ENCODE measurements at places on chromosomes 2 and 18. TPM values are rescaled to one million over a fixed set of nuclear protein-coding genes. Genes with fewer than 3 reads are reported as not detected.

Gene RNF25
- 15.9 TPM for total RNA-seq

Gene POMC
- total RNA-seq: 3.9 TPM

Gene ZNF514
- 22.8 TPM for total RNA-seq

Gene PAX8
- total RNA-seq: 2.8 TPM

Gene HRH4
- 1.3 TPM for total RNA-seq

Gene RNASEH1
- total RNA-seq: 18.0 TPM

Gene RTP5
- 2.2 TPM for total RNA-seq

Gene SERPINB8
- 14.0 TPM for total RNA-seq

Gene IL36A
- not detected for total RNA-seq

Gene MARCHF4
- not detected for total RNA-seq

Gene GPD2
- 28.5 TPM for total RNA-seq

Gene CIB4
- not detected for total RNA-seq

Gene CYP27A1
- 12.3 TPM for total RNA-seq

Gene AMER3
- not detected for total RNA-seq

Gene ICA1L
- 1.9 TPM for total RNA-seq

- H3K36me3 ChIP-seq: no peaks in the 10 kb centered on the region
- H3K4me1 ChIP-seq: no peaks in the 10 kb centered on the region
Observed at GRCh38 chr2:239471011-239471792, 70.4 kb upstream of the HDAC4 start.

DNA sequence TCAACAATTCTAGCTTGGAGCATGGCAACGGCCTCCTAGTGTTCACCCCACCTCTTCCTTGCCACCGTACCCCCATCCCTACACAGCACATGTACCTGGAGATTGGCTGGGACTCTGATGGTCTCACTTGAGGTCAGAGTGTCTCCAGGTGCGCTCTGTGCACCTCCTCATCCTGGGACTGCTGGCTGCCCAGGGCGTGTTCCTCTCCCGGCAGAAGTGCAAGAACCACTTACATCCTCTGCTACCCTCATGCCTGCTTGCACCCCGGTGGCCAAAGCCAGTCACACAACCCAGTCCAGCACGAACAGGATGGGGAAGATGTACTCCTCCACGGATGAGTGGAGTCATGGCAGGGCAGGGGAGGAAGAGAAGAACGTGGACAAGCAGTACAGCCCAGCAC, 151.5 kb downstream of the ASB1 start:
- H3K27me3 ChIP-seq: no peaks in the 10 kb centered on the region
- no peaks in the 10 kb centered on the region for H3K4me1 ChIP-seq
- DNase-seq: peak; percentile 50
- H3K27ac ChIP-seq: no peak overlapping the region

- no peaks in the 10 kb centered on the region for H3K4me1 ChIP-seq
- no peak overlapping the region for H3K4me3 ChIP-seq
- H3K36me3 ChIP-seq: no peaks in the 10 kb centered on the region
- no peak for DNase-seq
Observed at GRCh38 chr2:196891136-196891535, 35.4 kb downstream of the PGAP1 start.

GRCh38 chr18:45403341-45404049, 211.8 kb upstream of the SLC14A2 start:
- DNase-seq: no peak
- no peak overlapping the region for H3K27ac ChIP-seq
- no peaks in the 10 kb centered on the region for H3K4me1 ChIP-seq
- no peaks in the 10 kb centered on the region for H3K36me3 ChIP-seq
- no peaks in the 10 kb centered on the region for H3K27me3 ChIP-seq
- H3K4me3 ChIP-seq: no peak overlapping the region

DNA sequence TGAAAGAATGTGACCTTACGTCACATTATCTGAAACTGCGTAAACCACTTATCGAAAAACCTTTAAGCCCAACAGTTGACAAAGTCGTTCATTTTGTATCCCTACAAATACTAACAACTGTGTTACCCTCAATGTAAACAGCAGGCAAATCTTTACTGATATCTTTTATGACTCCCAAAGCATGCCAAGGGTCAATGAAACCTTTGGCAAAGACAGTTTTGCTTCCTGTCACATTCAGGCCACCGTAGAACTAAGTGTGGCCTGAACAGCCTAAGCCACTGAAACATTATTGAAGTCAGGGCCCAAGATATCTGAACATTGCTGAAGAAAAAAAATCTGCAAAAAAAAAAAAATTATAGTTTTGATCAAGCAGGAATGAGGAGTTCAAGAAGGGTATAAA, 77.3 kb downstream of the FAM124B start:
- H3K4me3 ChIP-seq: no peak overlapping the region
- no peaks in the 10 kb centered on the region for H3K36me3 ChIP-seq
- DNase-seq: no peak
- H3K4me1 ChIP-seq: no peaks in the 10 kb centered on the region
- H3K27ac ChIP-seq: no peak overlapping the region
- no peaks in the 10 kb centered on the region for H3K27me3 ChIP-seq

DNA sequence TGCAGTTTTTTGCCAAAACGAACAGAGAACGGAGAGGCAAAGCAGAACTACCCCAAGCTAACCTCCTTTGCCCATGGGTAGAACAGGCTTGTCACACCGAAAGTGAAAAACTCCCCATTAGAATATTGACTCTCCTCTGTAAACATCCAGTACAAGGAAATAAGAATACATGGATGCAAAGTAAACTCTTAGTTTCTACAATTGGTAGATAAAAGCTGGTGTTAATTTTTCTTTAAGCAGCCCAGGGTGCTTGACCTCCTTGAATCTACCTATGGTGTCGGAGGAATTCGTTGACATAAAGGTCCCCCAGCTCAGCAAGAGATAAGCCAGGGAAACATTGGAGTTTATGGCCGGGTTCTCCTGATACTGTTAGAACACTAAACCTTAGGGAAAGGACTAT, 48.4 kb upstream of the DSG1 start:
- no peaks in the 10 kb centered on the region for H3K27me3 ChIP-seq
- DNase-seq: no peak
- H3K27ac ChIP-seq: no peak overlapping the region
- no peaks in the 10 kb centered on the region for H3K4me1 ChIP-seq
- H3K36me3 ChIP-seq: no peaks in the 10 kb centered on the region

- no peaks in the 10 kb centered on the region for H3K4me1 ChIP-seq
- H3K27me3 ChIP-seq: no peaks in the 10 kb centered on the region
- no peak overlapping the region for H3K27ac ChIP-seq
- peaks cover 100% of the 10 kb centered on the region for H3K36me3 ChIP-seq
Observed at GRCh38 chr2:47819834-47820233, 36.9 kb downstream of the MSH6 start.

- DNase-seq: no peak
- H3K4me3 ChIP-seq: no peak overlapping the region
- no peaks in the 10 kb centered on the region for H3K36me3 ChIP-seq
- no peaks in the 10 kb centered on the region for H3K27me3 ChIP-seq
- H3K27ac ChIP-seq: no peak overlapping the region
Observed at GRCh38 chr18:36693931-36694620, 134.7 kb downstream of the TPGS2 start.

- peaks cover 28% of the 10 kb centered on the region for H3K27me3 ChIP-seq
- no peaks in the 10 kb centered on the region for H3K4me1 ChIP-seq
- H3K27ac ChIP-seq: no peak overlapping the region
- no peak overlapping the region for H3K4me3 ChIP-seq
- no peaks in the 10 kb centered on the region for H3K36me3 ChIP-seq
Observed at GRCh38 chr2:80323610-80324009, 19.1 kb upstream of the LRRTM1 start.

DNA sequence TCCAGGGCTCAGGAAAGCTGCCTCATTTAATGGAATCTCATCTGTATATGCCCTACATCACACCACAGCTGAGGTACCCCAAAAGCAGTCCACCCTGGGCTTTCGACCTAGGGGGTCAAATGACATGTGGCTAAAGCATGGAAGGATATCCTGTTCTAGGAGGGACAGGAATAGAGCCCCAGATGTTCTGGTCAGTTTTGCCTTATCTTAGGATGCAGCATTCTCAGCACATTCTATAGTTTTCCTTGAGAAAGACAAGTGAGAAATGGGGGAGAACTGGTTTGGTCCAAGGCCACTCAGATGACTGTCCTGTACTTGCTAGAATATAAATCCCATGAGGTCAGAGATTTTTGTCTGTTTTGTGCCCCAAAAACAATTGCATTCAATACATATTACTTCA, 688.0 kb upstream of the ZEB2 start:
- peak overlapping the region; percentile 0 for H3K27ac ChIP-seq
- no peaks in the 10 kb centered on the region for H3K36me3 ChIP-seq
- DNase-seq: no peak
- no peaks in the 10 kb centered on the region for H3K4me1 ChIP-seq
- H3K27me3 ChIP-seq: no peaks in the 10 kb centered on the region

DNA sequence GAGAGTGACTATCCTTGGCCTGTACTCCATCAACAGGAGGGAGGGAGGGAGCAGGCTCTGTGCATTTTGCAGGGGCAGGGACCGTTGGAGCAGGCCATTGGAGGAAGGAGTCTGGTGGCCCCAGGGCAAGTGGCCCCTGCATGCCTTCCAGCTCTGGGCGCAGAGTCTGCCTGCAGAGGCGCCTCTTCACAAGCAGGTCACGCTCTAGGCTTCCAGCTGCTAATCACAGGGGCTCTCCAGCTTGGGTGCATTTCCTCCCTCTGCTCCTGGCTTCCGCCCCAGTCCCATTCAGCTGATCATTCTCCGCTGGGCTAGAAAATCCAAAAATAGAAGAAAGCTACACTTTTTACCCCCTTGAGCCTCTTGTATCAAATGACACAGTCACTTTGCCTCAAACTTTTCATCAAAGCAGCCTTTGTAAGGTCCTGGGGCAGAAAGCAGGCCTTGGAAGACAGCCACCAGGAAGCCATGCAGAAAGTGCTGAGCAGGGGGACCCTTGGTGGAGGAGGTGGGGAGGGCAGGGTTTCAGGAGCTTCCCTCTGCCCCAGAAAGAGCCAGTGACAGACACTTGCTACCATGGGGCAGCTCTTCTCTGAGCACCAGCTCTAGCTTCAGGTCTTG, 11.3 kb downstream of the TMEM247 start:
- H3K27me3 ChIP-seq: no peaks in the 10 kb centered on the region
- no peaks in the 10 kb centered on the region for H3K36me3 ChIP-seq
- DNase-seq: peak; percentile 86
- H3K27ac ChIP-seq: peak overlapping the region; percentile 65
- H3K4me3 ChIP-seq: no peak overlapping the region

DNA sequence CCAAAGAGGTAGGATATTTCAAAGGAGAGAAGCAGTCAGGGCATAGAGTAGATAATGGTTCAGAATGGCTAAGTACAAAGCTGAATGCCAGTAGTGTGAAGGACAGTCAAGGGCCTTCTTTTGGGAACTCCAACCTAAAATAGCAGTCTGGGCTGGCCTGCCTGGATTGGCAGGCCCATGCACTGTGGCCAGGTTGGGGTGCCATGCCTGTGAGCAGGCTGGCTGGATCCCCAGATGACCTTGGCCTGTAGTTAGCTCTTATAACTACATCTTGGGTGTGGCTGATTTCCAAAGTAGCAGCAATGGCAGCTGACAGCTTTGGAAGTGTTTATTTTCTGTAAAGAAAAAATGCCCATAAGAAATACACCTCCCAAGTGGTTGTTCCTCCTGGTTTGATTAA, 51.5 kb upstream of the ITGB6 start:
- no peak overlapping the region for H3K4me3 ChIP-seq
- no peak for DNase-seq
- H3K36me3 ChIP-seq: no peaks in the 10 kb centered on the region
- H3K4me1 ChIP-seq: peaks cover 14% of the 10 kb centered on the region
- no peak overlapping the region for H3K27ac ChIP-seq

- no peaks in the 10 kb centered on the region for H3K36me3 ChIP-seq
- H3K4me3 ChIP-seq: no peak overlapping the region
- H3K27me3 ChIP-seq: no peaks in the 10 kb centered on the region
- no peak overlapping the region for H3K27ac ChIP-seq
Observed at GRCh38 chr2:237639052-237639835, 11.9 kb downstream of the LRRFIP1 start.

DNA sequence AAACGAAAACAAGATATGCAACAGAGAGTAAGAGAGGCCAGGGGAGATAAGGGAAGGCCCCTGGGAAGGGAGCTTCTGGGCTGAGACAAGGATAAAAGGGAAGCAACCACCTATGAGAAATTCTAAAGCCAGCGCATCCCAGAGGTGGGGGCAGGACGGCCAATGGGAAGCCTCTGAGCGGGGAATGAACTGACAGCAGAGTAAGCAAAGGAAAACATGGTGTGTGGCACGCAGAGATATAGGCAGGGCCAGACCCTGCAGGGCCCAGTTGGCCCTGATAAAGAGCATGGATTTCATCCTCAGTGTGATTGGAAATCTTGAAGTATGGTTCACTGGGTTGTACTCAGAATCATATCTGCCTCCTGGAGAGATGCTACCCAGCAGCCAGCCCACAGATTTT, 78.7 kb downstream of the IRS1 start:
- DNase-seq: no peak
- H3K36me3 ChIP-seq: no peaks in the 10 kb centered on the region
- no peak overlapping the region for H3K27ac ChIP-seq
